ENCODE measurements at places on chromosomes 4 and X. TPM values are rescaled to one million over a fixed set of nuclear protein-coding genes. Genes with fewer than 3 reads are reported as not detected.

Gene GAGE12J
- total RNA-seq = not detected

Gene GYPE
- total RNA-seq = not detected

Gene TIGD4
- 0.12 TPM for total RNA-seq

Gene RHOH
- not detected for total RNA-seq

Gene ZCCHC12
- 0.11 TPM for total RNA-seq

Gene TCEAL9
- total RNA-seq = 109 TPM

Gene HMGN5
- total RNA-seq = 3.8 TPM

Gene G6PD
- 1,516 TPM for total RNA-seq

Gene TCEAL4
- total RNA-seq = 115 TPM

Gene NOX1
- not detected for total RNA-seq

Gene PRDX4
- 278 TPM for total RNA-seq

Gene NAP1L3
- total RNA-seq = 0.62 TPM

Gene ARSJ
- total RNA-seq = 4.6 TPM
